ENCODE measurements at places on chromosomes 16 and 17.

- no peak for DNase-seq
Measured at GRCh38 chr17:82327289-82327688, 6.3 kb downstream of the SECTM1 start.

DNA sequence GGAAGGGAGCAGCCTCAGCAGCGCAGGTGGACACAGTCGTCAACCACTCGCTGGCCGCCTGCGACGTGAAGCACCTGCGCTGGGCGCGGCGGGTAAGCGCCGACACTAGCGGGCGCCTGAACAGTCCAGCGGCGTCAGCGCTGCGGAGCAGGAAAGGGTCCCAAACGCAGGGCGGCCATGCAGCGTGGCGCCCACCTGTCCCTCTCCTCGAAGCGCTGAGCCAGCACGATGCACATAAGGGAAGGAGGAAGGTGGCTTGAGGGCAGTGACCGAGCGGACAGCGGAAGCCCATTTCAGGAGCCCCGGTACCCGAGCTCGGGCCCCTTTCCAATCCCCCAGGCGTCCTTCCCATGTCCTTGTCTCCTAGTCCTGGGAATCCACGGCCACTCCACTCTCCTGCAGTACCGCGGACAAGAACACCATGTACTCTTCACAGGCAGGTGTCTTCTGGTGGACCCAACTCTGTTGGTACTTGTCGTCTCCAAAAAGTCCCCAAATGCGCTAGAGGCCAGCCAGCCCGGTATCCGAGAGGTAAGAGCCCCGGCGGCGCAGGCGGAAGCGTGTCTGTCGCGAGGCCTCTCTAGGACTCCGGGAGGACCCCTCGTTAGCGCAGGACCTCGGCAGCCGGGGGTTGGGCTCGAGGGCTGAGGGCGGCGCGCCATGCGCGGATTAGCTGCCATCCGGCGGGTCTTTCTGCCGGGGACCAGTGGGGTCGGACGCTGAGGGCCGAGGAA is 14.4 kb downstream of the ZNF232 start:
- no peak for DNase-seq

GRCh38 chr17:69331756-69332155 is 4.8 kb upstream of the ABCA5 start:
- no peak for DNase-seq

GRCh38 chr17:36592716-36593321 is 1.1 kb downstream of the DHRS11 start:
- DNase-seq = no peak

- no peak for DNase-seq
Measured at GRCh38 chr17:29133121-29133713, 47.0 kb downstream of the MYO18A start.

- no peak for DNase-seq
Measured at GRCh38 chr17:3534881-3535252, 22.7 kb downstream of the TRPV3 start.

GRCh38 chr16:57537581-57538234 is 1.3 kb upstream of the CCDC102A start:
- no peak for DNase-seq

GRCh38 chr17:69448431-69449102 is 34.1 kb downstream of the MAP2K6 start:
- DNase-seq = no peak

DNA sequence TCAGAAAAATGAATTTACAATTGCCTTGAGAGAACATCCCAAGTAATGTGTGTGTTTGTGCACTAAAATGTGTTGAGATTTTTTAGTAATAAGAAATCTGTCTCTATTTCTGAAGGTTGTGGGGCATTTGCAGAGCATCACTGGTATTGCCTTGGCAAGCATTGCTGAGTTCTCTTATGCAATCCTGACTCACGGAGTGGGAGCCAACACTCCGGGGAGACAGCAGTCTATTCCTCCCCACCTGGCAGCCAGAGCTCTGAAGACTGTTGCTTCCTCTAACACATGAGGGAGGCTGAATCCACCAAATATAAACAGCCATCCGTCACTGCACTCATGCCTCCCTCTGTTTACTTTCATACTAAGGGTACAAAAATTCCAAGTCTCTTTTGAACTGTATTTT is 10.6 kb downstream of the CNTD1 start:
- DNase-seq = no peak

- DNase-seq = no peak
Measured at GRCh38 chr17:66670206-66670605, 164.7 kb upstream of the CACNG5 start.

GRCh38 chr16:12291989-12292759 is 315.6 kb downstream of the SNX29 start:
- no peak for DNase-seq

- no peak for DNase-seq
Measured at GRCh38 chr16:66298006-66298405, 68.5 kb upstream of the CDH5 start.

DNA sequence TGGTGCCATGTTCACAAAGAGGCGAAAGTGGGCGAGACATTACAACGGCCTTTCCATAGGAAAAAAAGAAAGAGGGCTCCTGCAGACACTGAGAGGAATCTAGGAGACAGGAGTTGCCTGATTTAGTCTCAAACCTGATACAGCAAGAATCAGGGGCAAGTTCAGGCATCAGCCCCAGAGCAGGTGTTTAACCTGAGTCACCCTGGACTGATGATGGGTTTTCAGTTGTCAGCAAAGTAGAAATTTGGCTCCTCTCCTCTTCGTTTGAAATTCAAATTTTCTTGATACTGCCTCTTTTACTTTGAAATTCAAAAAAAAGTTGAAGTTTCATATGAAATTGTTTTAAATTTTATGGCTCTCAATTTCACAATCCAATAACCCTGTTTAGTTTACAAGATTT is 189.5 kb downstream of the ABCC12 start:
- DNase-seq = no peak

GRCh38 chr17:45077643-45078042 is 16.5 kb downstream of the NMT1 start:
- DNase-seq = no peak

DNA sequence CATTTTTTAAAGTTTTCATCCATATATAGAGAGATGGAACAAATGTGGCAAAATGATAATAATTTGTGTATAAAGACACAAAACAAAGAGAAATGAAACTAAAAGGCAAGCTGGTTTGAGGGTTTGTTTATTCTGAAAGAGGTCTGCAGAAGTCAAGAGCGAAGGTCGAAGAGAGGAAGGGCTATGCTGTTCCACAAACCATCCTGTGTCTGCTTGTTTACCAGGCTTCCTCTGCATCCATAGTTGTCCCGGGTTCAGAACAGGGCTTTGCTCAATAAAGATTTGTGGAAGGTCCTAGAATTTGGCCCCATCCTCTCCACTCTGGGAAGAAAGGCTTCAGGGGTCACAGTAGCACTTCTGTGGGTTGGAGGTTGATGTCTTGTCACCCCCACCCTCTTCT is 2.4 kb upstream of the MARVELD3 start:
- no peak for DNase-seq

GRCh38 chr17:74240618-74241205 is 27.3 kb downstream of the TTYH2 start:
- no peak for DNase-seq

DNA sequence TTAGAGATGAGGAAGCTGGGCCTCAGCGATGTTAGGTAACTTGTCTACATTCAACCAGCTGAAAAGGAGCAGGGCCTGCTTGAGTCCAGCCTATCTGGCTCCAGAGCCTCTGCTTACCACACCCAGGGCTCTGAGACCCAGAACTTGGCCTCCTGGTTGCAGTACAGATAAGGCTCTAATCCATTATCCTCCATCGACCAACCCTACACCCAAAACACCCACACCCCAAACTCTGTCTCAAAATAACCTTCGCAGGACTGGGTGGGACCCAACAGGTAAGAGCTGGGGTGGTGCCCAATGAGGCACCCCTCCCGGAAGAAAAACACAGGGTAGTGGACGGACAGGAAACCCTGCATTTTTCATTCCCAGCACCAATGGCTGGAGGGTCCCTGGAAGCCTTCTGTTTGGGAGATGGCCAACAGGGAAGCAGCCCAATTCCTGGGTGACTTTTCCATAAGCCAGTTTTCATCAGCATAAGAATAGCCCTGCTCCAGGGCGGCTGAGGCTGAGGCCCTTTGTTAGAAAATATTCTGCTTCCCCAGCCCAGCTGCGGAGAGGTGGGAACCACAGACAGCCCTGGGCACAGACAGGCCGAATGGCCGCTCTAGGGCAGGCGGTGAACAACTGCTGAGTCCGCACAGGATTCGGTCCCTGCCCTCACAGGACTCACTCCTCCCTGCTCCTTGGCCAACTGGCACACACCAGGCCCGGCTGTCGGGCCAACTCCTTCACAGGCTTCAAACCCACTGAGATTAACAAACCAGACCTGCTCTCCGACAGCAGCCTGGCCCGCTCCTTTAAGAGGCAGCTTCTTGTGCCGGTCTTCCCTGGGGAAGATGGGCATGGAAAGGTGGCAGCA is 9.8 kb downstream of the SMIM5 start:
- no peak for DNase-seq

DNA sequence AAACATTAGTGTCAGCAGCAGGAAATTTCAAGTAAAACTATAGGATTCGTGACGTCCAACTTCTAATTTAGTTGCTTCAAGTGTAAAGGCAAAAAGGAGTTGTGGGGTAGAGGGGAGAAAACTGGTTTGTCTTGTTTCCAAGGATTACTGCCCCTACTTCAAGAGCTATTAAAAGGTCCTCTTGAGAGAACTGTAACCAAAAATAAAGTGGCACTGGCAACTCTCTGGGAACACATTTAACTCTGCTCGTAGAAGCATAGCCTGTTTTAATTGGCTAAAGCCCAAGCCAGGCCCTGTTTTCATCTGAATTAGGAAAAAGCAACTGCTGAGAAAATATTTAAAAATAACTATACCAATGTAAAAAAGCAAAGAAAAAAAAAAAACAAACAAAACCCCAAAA is 51.8 kb upstream of the AKAP1 start:
- DNase-seq = no peak

DNA sequence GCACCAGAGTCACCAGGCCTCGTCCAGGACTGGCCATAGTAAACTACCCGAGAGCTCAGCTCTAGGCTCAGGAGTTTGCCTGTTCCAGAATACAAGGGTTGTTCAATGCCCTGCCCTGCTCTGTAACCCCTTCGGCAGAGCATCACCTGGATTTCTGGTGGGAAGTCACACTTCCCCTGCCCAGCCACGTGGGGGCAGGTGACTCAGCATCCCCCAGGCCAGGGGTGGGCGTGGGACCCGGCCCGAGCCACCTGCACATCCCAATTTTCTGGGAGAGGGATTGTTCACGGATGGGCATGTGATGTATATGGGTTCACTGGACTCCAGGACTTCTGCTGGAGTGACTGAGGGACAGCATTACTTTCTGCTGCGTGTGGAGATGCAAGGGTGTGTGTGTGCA is 25.8 kb downstream of the COX4I1 start:
- DNase-seq = no peak

- peak; percentile 54 for DNase-seq
Measured at GRCh38 chr16:28974007-28974436, 556 bp upstream of the SPNS1 start.

DNA sequence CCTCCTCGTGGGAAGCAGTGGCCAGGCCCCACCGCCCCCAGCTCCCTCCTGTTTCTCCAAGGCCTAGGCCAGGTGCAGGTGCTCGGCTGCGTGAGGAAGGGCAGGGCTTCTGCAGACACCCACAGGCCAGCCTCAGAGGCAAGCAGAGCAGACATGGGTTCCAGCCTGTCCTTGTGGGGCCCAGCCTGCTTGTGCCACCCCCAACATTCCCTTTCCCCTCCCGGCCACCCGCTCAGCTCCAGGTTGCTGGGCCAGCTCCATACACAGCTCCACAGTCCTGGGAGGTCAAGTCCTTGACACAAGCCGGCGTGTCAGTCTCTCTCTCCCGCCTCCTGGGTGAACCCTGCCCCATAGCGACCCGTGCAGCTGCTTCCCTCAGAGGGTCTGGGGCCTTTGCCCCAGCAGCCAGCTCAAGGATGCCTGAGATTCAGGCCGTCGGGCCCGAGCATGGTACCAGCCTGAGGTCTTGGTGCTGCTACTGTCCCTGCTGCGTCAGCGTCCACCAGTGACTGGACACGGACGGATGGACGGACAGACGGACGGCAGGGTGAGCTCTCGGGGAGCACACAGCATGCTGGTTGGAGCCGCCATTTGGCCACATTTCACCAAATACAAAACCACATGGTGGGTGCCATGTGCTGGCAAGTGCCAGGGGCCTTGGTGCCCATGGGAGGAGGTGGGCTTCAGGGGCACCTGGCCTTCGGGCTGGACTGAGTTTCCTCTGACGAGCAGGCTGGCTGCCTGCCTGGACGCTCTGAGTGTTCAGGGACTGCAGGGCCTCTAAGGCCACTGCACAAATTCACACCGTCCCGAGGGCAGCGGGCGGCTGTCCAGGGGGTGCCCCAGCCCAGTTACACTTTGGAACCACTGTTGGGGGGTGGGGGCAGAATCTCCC is 8.0 kb downstream of the SECTM1 start:
- DNase-seq = no peak

- DNase-seq = no peak
Measured at GRCh38 chr17:45951403-45951802, 47.6 kb upstream of the STH start.

- no peak for DNase-seq
Measured at GRCh38 chr16:14564861-14565687, 65.0 kb downstream of the PARN start.

DNA sequence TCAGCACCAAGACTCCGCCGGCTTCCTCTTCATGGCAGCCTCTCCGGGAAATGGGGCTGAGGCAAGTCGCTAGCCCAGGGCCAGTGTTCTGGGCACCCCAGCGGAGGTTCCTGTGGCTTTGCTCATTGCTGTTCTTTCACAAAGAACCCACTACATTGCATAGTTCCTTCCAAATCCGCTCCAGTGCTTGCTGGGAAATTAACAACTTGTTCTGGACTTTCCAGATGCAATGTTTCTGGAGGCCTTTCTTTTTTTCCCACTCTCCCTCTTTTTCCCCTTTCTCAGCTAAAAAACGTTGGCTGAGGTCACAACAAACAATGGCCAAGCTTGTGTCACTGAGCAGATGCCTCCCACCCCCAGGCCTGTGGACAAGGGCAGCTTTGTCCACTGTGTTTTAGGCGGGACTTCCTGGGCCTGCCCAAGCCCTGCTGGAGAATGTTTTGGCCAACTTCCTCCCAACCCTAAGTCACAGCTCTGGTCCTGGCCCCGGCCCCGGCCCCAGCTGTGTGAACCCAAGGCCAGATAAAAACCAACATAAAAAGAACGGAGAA is 131.5 kb upstream of the RCVRN start:
- DNase-seq = no peak

DNA sequence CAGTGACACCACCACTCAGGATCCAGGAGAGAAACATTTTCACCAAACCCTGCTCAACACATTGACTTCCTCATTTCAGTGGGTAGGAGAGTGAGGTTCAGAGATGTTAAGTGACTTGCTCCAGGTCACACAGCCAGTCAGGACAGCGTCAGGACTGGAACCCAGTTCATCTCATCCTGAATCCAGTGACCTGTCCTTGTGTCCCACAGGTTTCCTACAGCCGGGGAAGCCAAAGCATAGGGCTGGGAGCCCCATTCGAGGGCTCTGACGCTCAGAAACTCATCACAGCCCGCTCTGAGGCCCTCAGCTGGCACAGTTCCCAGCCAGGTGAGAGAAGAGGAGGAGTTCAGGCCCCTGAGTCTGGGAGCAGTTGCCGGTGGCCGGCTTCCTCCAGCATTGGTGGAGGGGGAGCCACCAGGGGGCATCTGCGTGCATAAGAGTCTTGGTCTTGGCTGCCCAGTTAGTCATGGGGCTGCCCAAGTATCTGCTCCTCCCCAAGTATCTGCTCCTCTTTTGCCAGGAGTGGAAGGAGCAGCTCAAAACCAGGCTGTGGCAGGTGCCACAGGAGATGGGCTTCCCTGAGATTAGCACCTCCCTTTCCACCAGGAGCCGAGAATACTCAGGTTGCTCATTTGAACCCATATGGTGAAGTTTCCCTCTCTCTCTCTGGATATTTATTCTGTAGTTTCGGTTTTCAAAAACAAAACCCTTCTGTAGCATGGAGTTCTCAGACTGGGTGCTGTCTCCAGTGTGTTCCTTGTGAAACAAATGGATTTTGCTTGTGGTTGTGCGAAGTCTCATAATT is 56.0 kb downstream of the TNFRSF13B start:
- no peak for DNase-seq

Data from amniotic stem cell (primary cell).